ENCODE measurements at places on chromosomes 2 and 18. TPM values are rescaled to one million over a fixed set of nuclear protein-coding genes. Genes with fewer than 3 reads are reported as not detected.

The GPR39 gene
- polyA plus RNA-seq = 2.7 TPM

The SRD5A2 gene
- 0.02 TPM for polyA plus RNA-seq

DNA sequence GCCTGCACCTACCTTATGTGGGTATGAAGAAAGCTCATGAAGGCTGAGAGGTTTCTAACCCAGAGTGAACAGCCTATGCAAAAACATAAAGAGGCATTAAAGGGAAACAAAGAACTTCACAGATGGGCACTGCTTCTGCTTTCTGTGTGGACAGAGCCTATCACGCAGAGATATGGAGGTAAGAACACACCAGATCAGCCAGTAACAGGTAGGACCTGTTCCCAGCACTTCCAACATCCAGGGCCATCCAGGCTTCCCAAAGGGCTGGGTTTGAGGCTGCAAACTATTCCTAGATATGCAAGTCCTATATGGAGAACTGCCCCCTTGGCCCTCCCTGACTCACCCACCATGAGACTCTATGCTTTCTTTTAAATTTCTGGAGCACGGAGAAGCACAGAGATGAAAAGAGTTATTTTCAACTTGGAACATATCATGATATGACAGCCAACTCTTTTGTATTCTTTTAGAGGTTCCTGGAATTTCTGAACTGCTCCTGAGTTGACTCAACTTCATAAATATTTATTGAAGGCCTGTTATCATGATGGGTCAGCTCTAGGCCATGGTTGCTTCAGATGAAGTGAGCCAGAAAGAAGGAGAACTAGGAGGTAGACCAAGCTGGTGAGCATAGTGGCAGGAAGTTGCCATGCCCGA, 77.4 kb upstream of the PPP1CB start:
- H3K36me3 ChIP-seq = no peaks in the 10 kb centered on the region
- no peak for DNase-seq
- no peaks in the 10 kb centered on the region for H3K27me3 ChIP-seq
- no peaks in the 10 kb centered on the region for H3K4me1 ChIP-seq

GRCh38 chr18:62566199-62566598, 43.4 kb downstream of the ZCCHC2 start:
- no peaks in the 10 kb centered on the region for H3K4me1 ChIP-seq
- peak; percentile 5 for DNase-seq
- H3K27ac ChIP-seq = no peak overlapping the region
- no peak overlapping the region for H3K4me3 ChIP-seq
- H3K27me3 ChIP-seq = no peaks in the 10 kb centered on the region
- H3K36me3 ChIP-seq = no peaks in the 10 kb centered on the region

DNA sequence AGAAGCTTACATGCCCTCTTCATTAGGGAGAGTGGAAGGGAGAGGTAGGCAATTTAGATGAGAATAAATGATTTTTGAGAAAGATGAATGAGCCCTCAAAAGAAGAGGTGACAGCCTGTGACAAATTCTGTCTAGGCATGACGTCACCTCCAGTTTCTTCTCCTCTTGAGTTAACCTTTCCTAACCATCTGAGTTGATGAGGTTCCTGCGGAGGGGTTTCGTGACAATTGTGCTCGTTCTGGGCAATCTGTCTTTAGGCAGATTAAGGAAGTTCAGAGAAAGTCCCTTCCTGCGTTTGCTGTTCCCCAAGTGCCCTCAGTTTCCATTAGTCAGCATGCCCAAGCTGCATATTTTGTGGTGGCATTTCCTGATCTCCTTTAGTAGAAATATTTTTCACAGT, 640.2 kb upstream of the SYT4 start:
- H3K4me1 ChIP-seq = peaks cover 9% of the 10 kb centered on the region
- H3K36me3 ChIP-seq = no peaks in the 10 kb centered on the region
- DNase-seq = no peak
- H3K4me3 ChIP-seq = no peak overlapping the region
